Stimulated activated CD4-positive, alpha-beta T cell treated with anti-CD3 and anti-CD28 coated beads, Interleukin-12 subunit alpha, Interleukin-12 subunit beta, amount 100 ng/mL, for 48 hours (primary cell): ENCODE measurements at places on chromosomes 7 and 10.
A peak's percentile ranks its signal among the peaks of the same experiment; 100 is the strongest.

- no peak for DNase-seq
Observed at GRCh38 chr7:33251301-33251700, 121.9 kb downstream of the BBS9 start.

GRCh38 chr10:104254493-104255310 lies at the start of gene GSTO1:
TSS of gene GSTO1 (plus strand) at chr10:104254892. CDS start at chr10:104254929, 37 bp downstream.
- peak; percentile 48 for DNase-seq

- DNase-seq, result no peak
Observed at GRCh38 chr7:82559193-82559805, 115.7 kb upstream of the CACNA2D1 start.

DNA sequence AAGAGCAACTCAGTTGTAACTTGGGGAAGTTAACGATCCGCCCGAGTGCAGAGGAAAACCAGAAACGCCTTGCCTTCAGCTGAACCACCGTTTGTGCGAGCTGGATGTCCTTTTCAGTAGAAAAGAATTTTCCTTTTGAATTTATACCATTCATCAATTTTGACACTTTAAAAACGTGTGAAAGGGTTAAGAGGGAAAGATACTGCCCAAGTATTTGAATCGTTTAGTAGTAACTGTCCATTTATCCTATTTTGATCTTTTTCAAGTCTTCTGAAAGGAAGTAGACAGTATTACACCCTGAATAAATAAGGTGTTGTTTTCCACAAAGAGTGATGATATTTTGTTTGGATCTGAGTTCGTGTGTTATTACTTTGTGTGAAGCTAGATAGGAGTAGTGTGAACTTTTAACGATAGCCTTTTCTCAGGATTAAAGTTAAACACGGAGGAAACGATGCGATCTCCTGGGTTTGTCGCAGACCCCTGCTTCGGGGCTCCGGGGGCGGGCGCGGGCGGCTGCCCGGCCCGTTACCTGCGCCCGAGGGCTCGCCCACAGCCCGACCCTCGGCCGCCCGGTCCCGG lies 830 bp upstream of the BMI1 start:
- DNase-seq, result no peak

DNA sequence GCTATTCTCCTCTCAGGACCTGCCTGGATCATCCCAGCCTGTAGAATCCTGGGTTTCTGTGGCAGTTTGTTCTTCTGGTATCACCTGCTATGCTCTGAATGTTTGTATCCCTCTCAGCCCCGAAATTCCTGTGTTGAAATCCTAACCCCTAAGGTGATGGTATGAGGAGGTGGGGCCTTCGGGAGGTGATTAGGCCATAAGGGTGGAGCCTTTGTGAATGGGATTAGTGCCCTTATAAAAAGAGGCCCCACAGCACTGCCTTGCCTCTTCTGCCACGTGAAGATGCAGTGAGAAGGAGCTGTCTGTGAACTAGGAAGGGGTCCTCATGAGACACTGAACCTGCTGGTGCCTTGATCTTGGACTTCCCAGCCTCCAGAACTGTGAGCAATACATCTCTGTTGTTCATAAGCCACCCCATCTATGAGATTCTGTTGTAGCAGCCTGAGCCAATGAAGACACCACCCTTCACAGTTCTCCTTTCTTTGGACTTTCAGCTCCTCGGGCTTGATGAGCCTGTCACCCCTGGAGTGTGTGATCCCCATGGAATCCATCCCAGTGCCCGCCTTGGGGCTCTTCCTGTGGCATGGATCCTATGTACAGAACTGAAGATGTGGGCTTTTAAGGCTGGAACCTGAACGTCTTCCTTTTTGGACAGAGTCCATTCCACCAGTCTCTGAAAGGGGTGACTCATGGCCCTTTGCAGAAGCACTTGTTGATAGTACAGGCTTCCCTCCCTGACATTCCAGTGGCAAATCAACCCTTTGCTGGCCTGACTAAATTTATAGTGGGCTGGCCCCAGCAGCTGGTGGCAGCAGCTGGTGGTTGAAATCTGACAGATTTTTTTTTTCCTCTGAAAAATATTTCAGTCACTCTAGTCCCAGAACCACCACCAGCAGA lies 138.0 kb downstream of the TACC2 start:
- DNase-seq, result no peak

GRCh38 chr7:158362912-158363905 lies 224.4 kb downstream of the PTPRN2 start:
- no peak for DNase-seq

DNA sequence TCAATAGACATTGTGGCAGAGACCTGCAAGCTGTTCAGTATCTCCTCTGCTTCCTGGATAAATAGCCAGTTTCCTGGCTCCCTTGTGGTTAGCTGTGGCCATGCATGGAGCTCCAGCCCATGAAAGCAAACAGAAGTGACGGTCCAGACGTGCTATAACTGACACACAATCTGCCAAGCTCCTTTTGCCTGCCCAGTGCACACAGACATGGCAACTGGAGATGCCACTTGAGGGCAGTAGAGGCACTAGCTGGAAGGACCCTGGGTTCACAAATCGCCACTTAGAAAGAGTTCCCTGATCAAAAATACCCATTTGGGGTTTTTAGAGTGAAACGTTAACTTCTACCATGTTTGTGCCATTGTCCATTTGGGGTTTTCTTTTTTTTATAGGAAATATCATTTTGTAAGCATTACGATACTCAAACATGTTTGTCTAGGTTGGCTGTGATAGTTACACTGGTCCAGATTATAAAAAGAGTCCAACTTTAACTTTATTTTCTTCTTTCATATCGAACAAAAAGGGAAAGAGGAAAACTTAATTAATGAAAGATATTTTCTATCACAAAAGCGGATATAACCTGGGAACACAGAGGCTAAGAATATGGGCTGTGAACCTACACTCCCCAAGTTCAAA lies 31.3 kb downstream of the KIN start:
- DNase-seq, result peak; percentile 5

DNA sequence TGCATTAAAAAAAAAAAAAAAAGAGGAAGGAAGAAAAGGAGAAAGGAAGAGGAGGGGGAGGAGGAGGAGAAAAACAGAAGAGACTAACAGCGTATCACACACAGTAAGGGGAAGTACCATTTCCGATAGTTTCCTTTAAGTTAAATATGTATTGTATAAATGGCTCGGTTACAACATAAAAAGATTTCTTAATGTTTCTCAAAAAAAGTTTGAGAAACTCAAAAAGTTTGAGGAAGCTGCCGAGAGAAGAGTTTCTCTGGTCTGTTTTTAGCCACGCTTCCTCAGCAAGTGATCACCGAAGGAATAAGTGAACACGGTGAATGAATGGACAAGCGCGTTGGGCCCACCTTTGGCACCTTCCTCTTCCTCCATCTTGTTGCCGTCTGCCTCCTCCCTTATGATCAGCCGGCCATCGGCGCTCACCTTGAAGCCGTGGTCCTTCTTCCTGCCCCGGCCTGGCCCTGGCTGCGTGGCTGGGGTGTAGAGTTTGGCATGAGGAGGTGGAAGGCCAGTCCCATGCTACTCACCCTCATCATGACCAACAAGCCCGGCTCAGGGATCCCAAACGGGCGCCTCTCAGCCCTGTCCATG lies 31.3 kb upstream of the FRAT2 start:
- no peak for DNase-seq

DNA sequence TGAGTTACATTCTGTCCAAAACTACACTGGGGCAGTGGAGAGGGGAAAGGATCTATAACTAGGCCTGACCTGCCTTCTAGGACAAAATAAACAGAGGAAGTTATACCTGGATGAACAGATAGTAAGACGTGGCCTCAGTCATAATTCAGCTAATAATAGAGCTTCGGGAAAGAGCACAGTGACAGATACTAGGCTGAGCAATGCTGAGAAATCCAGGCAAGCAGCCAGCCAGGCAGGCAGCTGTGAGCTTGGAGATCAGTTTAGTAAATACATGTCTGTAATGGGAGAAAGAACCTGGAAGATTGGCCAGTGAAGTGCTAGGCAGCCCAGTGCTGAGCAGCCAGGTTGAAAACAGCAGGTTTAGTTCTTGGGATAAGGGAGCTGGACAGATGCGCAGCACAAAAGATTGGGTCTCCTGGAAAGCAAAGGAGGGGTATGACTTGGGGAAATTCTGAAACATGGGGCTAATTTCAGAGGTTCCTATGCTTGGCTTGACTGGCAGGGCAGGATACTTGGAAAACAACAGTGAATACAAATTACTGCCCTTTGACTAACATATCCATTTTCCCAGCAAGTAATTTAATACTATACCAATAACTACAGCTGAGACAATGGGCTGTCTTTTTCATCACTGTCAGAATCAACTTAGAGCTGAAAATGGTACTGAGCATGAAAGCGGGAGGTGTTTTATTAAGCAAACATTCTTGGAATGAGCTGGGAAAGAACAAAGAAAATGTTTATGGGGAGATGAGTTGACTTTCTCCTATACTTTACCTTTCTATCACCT lies 140.8 kb downstream of the DGKB start:
- DNase-seq, result no peak

- no peak for DNase-seq
Observed at GRCh38 chr7:104040666-104041065, 51.2 kb upstream of the RELN start.

DNA sequence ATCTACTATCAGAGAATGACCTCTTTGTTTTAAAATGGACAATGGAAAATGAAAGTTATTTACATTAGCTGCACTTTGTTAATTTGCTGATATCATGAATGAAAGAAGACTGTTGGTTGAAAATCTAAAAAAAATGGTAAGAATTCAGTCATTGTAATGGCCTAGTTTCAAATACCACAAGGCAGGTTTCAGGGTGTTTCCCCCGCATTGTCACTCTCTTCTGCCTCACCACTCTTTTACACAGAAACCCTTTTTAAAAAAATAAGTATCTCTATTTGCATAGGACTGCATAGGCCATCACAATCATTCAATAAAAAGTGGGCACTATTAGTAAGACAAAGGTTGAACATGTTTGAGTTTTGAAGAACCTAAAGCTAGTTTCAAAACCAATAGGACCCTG lies 737.1 kb downstream of the INHBA start:
- DNase-seq, result no peak

- DNase-seq, result no peak
Observed at GRCh38 chr7:123633553-123633952, 22.1 kb upstream of the LMOD2 start.

- DNase-seq, result no peak
Observed at GRCh38 chr10:24262929-24263590, 54.1 kb downstream of the KIAA1217 start.

DNA sequence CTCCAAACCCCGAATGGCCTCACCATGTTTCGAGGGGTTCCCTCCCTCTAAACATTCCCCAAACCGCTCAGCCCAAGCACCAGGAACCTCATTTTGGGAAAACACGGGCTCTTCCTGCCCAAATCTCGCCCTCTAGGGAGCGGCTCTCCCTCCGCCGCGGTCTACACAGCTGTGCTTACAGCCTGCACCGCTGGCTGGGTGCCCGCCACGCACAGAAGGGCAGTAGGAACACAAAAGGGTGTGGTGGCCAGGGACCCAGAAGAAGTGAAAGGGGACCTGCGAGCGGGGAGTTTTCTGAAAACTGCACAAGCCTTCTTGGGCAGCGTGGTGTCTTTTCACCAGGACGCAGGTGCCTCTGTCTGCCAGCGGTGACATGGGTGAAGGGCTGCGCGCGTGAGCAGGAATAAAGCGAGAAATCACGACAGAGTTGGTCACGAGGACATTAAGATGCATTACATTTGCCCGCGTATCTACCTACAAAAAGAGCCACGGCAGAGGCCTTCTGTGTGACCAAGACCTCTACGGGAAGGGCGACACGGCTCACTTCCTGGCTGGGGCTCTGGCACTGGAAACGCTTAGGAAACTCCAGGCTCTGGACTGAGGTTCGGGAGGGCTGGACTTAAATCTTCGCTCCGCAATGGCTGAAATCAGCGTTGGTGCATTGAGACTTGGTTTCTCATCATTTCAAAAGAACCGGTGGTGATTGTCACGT lies 171.7 kb downstream of the LSM5 start:
- DNase-seq, result no peak

- no peak for DNase-seq
Observed at GRCh38 chr7:75856536-75856935, 22.3 kb upstream of the RHBDD2 start.

- no peak for DNase-seq
Observed at GRCh38 chr10:96216775-96217174, 54.6 kb downstream of the BLNK start.

DNA sequence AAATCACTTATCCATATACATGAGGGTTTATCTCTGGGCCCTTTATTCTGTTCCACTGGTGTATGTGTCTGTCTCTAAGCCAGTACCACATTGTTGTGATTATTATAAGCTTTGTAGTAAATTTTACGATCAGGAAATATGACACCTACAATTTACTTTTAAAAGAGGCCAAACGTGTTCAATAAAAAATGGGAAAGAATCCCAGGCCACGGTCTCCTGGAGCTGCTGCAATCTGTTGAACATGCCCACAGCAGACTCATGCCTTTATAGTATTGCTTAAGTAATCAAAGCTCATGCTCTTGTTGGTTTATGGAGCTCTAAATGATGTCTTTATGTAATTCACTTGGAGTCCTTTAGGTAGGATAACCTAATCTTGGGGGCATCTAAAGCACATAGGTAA lies 273.0 kb downstream of the ZMYND11 start:
- no peak for DNase-seq

DNA sequence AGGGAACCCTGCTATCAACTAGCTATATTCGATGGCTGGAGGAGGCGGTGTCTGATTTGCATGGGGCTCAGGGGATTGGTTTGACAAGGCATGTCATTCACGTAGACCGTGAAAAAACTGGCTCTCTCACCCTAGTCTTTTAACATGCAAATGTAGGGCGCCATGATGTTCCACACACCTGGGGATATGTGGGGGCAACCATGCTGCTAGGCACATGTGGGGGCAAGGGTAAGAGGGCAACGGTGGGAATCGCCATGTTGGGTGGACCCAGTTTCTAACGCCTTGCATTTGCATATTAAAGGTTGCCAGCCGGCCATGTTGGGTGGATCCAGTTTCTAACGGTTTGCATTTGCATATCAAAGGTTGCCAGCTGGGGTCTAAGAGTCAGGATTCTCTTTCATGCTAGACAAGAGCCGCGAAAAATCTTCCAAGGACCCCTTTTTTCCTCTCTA lies 419.2 kb upstream of the NFE2L3 start:
- no peak for DNase-seq

DNA sequence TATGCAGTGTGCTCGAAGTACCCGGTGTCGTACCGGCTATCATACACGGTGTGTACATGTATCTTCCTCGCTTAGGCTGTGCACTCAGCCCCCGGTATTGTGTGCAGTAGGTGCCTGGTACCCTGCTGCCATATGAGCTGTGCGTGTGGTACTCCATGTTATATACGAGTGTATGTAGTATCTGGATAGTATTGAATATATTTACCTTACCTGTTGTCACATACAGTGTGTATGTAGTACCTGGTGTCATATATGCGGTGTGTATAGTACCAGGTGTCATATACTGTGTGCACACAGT lies 1.2 kb downstream of the ZMYND11 start:
- no peak for DNase-seq

DNA sequence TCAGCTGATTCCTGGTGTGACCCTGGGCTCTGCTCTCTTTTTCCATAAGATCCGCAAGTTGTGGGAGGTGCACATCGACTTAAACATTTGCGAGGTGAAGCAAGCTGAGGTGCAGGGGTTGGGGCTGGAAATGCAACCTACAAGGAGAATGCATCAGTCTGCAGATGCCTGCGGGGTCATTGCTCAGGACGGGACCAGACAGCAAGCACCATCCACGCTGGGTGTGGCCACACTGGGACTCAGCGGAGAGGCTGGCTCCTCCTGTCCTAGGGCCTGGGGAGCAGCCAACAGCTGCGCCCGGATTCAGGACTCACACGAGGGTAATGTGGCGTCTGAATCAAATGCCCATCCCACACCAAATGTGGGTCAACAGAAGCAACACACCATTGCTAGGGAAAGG lies 33.8 kb downstream of the STK32C start:
- no peak for DNase-seq

GRCh38 chr7:132202541-132202940 lies 373.7 kb downstream of the PLXNA4 start:
- no peak for DNase-seq
